Cerebellum (tissue), 4 donors: ENCODE measurements at places on chromosomes 5 and 9. TPM values are rescaled to one million over a fixed set of nuclear protein-coding genes. Genes with fewer than 3 reads are reported as not detected.
A peak's percentile ranks its signal among the peaks of the same experiment; 100 is the strongest.

Gene COMMD10
- total RNA-seq, result 30.6 TPM

Gene LHX3
- not detected for total RNA-seq

Gene FBP2
- not detected for total RNA-seq

Gene CDX1
- not detected for total RNA-seq

- DNase-seq, result peak; percentile 14
Measured at GRCh38 chr5:95620030-95620869, at the start of gene GPR150. Gene GPR150, plus strand, starts transcription at chr5:95620087. Its CDS starts 189 bp downstream, at chr5:95620276.

- no peak for DNase-seq
Measured at GRCh38 chr9:84403288-84403687, 62.7 kb upstream of the SLC28A3 start.

- DNase-seq, result no peak
Measured at GRCh38 chr5:77022511-77023417, 7.4 kb upstream of the AGGF1 start.

GRCh38 chr9:98262056-98262455, 6.6 kb upstream of the TBC1D2 start:
- DNase-seq, result no peak

DNA sequence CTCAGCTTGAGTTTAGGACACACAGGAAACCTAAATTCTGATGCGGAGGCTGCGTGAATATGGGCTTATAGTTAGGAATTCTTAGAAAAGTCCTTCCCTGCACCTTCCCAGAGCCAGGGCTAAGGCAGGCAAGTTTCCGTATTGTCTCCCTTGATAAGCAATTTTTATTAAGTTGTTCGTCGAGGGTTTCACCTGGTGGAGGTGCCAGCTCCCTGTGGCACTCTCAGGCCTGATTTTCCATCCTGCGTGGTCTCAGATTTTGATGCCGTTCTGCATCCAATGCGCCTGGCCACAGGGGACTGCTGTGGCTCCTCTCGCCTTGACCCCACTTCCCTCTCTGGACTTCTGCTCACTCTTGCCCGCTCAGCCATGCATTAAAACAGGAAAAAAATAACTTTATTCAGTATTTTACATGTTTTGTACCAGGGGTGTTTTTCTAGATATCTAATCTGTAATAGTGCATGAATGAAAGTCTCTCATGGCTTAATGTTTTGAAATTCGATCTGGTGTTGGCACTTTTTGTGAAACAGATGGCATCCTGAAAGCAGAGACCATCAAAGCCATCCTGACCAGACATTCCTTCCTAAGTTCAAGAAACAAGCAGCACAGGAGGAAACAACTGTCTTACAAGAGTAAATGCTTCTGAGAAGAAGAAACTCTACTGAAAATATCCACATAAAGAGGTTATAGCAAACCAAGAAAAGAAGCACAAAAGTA, 50.7 kb downstream of the TRIP13 start:
- DNase-seq, result no peak

DNA sequence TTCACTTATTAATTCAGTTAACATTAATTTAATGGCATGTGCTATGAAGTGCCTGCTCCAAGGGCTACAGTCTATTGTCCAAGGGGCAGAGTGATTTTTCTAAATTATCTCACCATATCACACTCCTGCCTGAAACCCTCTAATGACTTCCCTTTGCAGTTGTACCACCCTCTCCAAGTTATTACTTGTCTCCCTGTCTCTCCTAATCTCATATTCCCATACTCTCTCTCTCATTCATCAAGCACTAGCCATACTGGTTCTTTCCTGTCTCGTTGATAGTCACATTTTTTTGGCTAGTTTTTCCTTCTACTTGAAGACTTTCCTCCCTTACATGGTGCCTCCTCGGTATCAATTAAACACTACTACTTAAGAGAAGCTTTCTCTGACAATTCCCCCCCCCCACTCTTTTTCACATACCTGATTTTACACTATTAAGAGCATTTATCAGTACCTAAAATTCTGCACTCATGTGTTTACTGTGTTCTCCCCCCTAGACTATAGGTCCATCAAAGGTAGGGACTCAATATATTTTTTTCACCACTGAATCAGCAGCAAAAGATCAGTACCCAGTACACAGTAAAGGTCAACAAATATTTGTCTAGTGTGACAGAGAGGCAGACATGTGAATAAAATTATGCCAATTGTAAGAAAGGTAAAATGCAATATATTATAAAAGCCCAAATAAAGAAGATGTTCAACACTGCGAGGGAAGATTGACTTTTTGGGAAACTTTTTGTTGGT, 19.0 kb downstream of the RICTOR start:
- no peak for DNase-seq

GRCh38 chr5:57094753-57095683, 78.8 kb upstream of the GPBP1 start:
- DNase-seq, result no peak

DNA sequence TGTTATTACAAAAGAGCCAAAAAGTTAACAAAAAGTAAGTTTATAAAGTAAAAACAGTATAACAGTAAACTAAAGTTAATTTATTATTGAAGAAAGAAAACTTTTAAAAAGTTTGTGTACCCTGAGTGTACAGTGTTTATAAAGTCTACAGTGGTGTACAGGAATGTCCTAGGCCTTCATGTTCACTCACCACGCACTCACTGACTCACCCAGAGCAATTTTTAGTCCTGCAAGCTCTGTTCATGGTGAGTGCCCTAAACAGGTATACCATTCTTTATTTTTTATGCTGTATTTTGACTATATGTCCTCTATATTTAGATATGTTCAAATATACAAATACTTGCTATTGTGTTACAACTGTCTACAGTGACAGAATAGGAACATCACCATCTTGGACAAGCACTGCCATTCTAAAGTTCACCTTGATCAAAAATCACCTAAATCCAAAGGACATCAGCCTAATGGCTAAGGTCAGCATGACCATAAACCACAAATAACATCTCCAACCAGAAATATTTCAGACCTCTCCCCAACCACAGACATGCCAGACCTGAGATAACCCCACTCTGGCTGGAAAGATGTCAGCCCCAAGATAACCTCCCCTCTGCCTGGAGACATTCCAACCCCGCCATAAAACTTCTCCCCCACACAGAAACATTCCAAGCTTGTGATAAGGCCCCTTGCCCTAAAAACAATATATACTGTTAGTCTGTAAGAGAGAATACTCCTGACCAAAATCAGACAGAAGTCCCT, 56.1 kb downstream of the AGXT2 start:
- DNase-seq, result no peak

- DNase-seq, result no peak
Measured at GRCh38 chr9:68551191-68551590, 10.5 kb upstream of the TMEM252 start.

- DNase-seq, result no peak
Measured at GRCh38 chr5:45796959-45797553, 100.9 kb upstream of the HCN1 start.

DNA sequence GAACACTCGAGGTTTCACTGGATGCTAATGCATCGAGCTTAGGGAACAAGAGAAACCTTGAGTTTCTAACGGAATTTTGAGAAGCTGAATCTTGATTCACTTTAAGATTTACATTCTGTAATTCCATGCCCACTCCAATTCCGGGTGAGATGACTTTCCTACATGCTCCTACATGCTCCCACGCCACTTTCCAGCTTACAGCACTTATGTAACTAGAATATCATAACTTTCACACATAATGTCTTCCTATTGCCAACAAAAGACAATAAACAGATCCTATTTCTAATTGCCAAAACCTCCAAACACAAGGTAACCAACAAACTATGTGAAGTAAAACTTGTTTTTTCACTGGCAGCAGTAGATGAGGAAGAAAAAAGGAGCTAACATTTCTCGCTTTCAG, 72.9 kb downstream of the ECPAS start:
- no peak for DNase-seq
